ENCODE measurements at places on chromosomes 4 and X.

DNA sequence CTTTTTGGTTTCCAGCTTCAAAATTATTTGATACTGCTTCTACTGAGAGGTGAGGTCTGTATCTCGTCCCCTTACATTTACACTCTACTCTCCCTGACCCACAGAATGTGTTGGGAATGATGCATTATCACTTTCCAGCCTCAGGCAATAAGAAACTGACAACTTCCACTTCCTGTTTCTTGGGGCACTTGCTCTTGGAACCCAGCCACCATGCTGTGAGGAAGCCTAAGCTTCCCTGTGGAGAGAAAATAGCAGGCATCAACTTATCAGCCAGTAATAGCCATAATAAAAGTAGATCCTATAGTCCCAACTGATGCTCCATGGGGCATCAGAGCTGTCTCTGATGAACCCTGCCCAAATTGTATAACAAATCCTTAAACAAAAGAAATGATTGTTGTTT is 32.6 kb downstream of the RELL1 start:
- no peak for DNase-seq

DNA sequence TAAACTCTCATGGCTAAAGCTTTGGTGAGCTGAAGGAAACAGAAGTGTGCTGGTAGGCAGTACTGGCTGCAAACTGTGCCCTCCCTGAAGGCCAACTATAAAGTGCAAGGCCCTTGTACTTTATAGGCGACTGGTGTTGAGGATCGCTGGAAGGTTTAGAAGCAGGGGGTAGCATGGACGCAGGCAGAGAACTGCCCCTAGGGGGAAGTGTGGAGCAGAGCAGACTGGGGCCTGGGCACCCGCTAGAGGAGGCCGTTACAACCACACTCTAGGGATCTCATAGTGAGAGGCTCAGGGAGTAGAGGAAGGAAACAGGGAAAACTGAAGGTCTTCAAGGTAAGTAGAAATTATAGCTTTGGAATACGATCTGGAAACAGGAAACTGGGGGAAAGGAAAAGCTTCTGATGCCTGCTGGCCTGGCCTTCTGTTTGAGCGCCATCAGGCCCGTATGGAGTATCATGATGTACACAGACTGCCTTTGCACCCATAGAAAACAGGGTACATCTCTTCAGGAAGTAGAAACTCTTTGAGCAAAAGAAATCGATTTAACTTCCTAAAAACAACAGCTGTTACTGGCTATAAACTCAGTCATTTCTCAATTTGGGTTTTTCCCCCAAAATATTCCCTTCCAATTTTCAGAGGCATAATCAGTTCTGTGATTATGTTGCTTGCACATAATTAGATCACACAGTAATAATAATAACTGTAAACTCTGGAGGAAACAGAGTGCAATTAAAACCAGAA is 23.9 kb upstream of the TMSB4X start:
- DNase-seq = no peak

DNA sequence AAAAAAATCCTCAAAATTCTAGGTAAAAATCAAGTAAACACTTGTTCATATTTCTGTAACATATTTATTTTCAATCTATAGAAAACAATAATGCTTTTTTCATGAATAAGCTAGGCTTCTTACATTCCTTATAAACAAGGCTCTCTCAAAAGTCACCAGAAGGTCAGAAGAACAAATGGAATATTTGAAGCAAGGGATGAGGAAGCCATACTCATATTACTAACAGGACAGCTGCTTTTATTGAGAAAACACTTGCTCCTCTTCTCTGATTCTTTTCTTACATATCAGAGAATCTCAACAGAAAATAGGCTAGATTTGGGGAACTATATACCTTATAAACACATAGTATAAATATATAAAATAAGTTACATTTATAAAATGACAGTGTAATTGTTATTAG is 67.9 kb downstream of the METTL14 start:
- DNase-seq = no peak

DNA sequence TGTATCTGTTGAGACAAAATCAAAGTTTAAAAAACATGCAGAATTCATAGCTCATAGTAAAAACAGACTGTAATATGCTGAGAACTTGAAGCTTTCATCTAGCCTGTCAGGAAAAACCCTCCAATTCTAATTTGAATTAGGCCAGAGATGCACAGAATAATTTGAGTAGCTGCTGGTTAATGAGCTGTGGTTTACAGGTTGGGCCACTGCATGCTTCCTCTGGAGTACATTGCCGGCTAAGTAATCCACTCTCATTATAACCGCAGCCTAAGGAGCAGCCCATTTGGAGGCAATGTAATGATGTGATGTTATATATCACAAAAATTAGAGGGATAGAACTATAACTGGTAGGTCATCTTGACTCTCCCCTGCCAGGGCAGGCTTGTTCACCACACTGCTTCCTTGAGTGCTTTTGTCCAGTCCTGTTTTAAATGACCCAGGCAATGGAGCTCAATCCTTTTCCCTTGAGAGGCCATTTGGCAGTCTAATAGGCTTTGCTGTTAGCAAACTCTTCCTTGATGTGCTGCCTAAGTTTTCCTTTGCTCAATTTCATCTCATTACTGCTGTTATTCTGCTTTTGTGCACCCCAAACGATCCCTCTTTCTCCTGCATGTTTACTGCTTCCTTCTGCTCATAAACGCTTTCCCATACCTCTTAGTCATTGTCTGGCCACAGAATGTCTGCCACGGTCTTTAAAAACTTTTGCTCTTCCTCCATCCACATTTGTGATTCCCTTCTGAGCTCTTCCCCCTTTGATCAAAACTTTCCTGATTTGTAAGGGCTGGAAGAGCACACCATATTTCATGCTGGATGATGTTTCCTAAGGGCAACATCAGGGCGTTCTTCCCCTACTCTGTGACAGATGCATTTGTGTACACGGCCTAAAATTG is 230.9 kb downstream of the C4orf33 start:
- no peak for DNase-seq

DNA sequence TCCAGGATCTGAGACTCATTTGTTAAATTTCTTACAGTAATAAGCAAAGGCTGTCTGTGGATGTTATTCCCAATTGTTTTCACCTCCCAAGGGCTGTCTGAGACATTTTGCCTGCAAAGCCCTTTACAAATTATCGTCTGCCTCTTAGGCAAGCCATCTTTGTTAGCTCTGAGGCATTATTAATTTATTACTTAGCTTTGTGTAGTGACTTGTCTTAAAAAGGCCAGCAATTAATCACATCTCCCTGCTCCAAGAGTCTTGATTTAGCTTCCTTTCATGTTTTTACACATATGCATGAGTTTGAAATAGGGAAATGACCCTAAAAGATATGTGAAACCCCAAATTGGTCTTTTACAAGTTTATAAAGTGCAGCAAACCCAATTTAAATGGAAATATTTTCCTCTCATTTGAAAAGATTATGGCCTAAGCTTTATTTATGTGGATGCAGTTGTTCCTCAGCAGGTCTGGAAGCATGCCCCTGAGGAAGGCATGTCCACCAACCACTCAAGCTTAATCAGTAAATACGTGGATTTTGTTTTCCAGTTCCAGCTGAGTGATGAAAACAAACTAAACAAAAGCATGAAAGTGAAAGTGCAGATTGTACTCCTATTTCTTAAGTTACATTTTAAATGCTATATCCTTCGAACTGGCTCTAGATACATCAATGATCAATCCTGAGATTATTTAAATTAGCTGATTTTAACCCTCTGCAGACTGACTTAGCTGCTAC is 173.6 kb upstream of the LNX1 start:
- DNase-seq = no peak

- DNase-seq = no peak
These were observed 38.5 kb upstream of the KLF3 start for GRCh38 chr4:38625508-38625907.

GRCh38 chr4:70958681-70959080 is 34.8 kb upstream of the DCK start:
- DNase-seq = no peak

DNA sequence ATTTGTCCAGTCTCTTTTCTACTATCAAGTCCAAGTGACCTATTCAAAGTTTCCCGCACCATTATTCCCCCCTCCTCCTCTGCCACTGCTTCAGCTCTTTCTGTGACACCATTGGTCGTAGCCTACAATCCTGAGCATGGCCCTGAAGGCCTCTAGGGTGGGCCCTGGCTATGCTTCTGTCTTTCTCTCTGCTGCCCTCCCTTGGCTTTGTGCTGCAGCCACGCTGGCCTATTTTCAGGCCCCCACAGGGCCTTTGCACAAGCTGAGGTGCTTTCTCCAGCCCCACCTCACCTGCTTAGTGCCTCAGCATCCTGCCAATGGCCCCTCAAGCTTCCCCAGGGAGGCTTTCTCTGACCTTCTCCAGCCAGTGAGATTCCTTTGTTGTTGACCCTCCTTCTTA is 156.5 kb downstream of the NHS start:
- no peak for DNase-seq

- no peak for DNase-seq
These were observed 60.8 kb downstream of the TBL1X start for GRCh38 chrX:9525511-9526248.

DNA sequence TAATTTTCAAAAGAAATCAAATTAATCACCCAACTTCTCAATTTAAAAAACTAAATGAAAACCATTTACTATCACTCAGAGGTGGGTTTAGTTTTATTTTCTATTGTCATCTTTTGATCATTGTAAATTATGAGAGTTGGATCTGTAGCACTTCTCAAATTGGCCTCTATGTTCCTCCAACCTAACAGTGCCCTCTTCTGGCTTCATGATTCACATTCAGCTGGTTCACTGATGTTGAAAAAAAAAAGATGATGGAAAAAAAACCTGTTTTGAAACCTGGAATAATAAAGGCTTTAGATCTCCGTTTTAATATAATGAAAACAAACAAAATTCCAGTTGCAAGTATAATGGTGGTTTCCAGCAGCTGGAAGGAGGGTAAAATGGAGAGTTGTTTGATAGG is 2.4 kb upstream of the NBDY start:
- DNase-seq = no peak

DNA sequence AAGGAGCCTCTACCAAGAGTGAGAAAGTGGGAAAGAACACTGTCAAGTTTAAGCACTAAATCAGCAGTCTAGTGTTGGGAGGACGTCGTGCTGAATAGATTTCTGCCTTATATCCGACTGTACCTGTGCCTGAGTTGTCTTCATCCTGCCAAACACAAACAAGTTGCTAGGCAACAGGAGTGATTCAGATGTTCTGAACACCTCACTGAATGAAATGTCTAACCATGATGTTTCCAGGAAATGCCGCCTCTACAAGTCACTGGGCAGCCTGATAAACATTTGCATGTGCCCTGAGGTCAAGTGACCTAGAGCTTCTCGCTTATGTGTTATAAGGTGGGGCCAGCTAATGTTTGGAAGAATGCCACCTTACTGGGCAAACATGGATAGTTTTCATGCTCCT is 37.9 kb downstream of the SGMS2 start:
- no peak for DNase-seq

GRCh38 chrX:23822841-23823240 is 39.9 kb downstream of the SAT1 start:
- no peak for DNase-seq

DNA sequence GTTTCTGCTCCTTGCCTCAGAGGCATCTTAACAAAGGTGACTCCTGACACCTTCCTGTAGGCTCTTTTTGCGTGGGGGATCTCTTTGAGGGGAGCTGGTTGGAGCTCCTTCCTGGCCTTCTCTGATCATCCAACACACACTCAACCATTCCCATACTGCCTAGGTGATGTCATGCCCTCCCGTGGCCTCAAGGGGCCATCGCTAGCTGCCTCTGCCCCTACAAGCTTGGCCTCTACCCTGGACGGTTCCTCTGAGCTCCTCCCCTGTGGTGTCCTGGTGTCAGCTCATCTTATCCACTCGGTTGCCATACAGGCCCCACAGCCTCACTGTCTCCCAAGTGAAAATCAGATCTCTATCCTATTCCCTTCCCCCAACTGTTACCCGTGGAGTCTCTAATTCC is 13.7 kb upstream of the ZNF185 start:
- DNase-seq = no peak

DNA sequence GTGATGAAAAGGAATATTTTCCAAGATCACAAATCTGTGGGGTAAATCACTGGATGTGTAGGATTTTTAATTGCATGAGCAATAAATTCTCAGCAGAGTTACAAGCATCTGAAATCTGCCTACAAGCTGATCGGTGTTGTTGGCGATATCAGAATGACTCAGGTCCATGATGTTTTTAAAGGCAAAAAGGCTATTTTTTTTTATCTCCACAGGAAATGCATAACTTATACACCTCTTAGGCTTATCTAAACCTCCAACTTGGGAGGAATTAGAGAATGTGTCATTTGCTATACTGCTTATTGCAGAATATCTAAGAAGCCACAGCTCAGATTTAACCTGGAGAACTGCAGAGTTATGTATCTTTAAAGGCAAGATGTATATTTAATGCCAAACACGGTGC is 61.6 kb downstream of the KIT start:
- DNase-seq = no peak

DNA sequence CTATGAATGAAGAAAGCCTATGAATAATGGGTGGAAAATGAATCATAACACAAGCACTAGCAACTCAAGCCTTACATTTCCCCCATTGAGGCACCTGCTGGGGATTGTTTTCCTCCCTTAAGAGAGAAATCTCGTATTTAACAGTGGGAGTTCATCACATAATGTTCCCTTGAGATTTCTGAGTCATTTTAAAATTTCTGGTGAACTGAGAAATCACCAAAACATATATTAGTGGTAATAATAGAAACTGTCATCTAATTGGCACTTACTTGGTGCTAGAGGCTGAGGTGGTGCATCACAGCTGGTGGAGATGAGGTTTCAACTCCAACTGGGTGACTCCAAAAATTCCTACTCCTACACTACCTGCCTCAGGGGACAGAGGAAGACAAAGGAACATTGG is 561.3 kb upstream of the LCORL start:
- DNase-seq = no peak

DNA sequence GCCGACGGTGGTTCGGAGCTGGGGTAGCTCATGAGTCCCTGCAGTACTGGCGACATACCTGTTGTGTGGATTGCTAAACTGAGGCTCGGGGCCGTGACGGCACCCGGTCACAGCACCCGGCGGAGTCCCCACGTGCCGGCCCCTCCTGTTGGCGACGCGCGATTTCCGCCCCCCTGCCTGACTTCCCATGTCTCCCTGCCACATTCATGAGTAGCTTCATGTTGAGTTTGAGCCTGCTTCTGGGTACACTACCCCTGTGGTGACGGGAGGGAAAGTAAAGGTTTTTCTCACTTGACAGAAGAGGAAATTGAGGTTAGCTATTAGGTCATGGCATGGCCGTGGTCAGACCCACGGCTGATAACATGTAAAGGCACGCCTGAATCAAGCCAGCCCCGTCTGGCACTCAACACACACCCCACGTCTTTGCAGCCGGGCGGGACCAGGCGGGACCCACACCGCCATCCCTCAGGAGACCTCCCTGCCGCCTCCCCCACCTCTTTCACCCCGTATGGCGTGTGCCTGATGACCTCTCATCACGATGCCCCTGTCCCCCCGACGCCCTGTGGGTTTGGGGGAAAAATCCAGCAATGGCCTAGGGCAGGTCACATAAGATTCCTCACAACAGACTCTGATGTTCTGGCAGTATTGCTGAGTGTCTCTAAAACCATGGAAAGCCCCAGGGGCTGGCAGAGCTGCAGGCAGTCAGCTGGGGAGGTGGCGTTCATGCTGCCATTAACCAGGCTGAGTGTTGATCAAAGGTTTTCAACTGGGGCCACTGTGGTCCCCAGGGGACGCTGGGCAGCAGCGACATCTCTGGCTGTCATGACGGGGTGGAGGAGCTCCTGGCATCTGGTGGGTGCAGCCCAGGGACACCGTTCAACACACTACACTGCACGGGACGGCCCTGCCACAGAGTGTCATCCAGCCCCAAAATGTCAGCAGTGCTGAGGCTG is 29.2 kb downstream of the P2RY8 start:
- DNase-seq = peak; percentile 28

GRCh38 chr4:139582044-139582443 is 26.0 kb upstream of the SETD7 start:
- no peak for DNase-seq

All from stimulated activated CD8-positive, alpha-beta memory T cell treated with anti-CD3 and anti-CD28 coated beads, Interleukin-4, amount 100 ng/mL, for 4 hours (primary cell).